SK-N-SH treated with all-trans-retinoic acid at 6 μM for 48 hours (cell line): ENCODE measurements at places on chromosomes 16 and 17.

GRCh38 chr17:5510771-5511170 is 24.4 kb downstream of the MIS12 start:
- ATAC-seq = no peak

- ATAC-seq = no peak
These were observed 3.6 kb downstream of the LRRC75A start for GRCh38 chr17:16488186-16488967.

- ATAC-seq = peak; percentile 39
These were observed 44.3 kb upstream of the SMURF2 start for GRCh38 chr17:64706224-64707049.

GRCh38 chr16:27364493-27365141 is 37.4 kb upstream of the IL21R start:
- ATAC-seq = no peak

DNA sequence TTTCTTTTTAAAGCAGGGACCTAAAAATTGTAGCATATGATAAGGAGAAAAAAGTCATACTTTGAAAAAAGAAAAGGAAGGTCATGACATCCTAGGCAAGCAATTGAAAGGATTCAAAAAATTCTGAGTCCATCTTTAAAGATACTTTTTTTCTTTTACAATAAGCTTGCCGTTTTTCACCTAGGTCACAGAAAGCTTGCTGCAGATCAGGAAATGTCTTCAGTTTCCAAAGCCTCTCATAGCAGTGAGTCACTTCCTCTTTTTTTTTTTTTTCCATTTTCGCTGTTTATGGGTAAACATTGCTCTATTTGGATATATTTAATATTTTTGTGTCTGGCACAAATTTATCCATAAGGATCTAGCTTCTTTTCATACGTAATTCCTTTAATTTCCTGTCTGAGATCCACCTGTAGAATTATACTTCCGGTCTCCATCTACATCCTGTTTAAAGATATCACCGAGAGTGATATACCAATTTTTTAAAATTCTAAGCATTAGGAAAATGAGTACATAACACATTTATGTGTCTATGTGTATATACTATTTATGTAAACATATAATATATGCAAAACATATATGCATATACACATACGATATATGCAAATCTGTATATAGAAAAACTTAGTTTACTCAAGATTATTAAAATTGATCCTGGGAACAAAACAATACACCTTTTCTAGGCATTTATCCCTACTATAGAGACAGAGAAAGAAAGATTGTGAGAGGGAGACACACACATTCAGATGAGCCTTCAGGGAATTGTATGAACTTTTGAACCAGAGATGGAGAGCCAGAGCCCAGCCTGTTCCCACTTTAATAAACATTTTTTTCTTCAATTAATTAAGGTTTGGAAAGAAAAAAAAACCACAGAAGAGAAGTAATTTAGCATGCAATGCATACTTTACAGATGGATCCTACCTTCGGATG is 134.4 kb downstream of the SKAP1 start:
- ATAC-seq = no peak

DNA sequence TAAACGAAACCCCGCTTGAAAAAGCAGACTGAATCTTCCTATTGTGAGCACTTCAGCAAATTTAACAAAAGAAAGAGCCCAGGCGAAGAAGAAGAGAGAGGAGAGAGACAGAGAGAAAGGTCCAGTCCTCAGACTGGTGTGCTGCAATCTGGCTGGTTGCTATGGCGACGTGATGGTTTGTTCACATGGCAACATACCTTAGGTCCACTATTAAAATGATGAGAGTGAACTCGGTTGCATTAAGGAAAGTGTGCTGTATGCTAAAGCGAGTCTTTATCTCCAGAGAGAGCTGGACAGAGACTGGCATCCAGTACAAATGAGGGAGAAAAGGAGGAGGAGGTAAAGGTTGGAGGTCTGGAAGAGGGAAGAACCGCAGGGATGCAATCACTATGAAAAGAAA is 271.8 kb upstream of the ZFHX3 start:
- ATAC-seq = no peak

DNA sequence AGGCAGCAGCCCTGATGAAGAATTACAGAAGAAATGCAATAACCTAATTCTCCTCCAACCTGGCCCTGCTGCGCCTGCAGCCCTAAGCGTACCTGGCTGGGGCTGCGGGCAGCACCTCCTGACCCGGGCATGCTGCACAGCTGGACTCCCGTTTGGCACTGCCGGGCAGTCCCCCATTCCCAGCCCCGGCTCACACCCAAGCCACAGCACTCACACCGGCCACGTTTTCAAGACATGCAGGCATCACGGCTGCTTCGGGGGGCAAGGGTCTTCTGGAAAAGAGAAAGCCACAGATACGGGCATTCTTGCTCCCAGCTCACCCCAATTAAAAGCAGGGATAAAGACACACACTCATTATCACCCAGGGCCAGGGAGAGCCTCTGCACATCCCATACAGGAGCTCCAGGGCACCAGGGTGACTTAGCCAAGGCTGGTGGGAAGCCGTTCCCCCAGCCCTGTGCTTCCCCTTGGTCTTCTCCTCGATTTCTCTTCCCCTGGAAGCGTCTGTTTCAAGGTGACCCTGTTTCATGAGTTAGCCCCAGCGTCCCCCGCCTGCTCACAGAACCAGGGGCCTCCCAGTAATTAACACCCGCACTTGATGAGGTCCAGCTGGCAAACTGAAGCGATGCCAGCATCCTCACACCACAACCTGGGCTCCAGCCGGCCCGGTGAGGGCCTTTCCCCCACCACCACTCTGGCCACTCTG is 216.7 kb downstream of the C16orf78 start:
- no peak for ATAC-seq

DNA sequence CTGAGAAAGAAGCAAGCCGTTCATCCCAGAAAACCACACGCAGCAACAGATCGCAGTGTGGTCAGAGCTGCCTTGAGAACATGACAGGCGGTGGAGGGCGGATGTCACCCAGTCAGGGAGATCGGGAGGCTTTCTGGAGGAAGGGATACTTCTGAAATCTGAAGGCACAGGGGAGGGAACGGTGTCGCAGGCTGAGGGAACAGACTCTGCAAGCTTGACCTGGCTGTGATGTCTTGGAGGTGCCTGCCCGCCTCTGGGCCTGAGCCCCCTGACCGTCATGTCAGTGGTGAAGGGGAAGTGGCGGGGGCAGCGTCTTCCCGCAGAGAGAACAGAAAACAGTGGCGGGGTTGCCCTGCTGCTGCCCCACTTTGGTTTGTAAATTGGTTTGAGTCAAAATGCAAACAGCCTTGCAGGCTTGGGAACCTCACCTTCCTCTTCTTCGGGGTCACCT is 8.1 kb upstream of the ATP2A3 start:
- ATAC-seq = no peak

GRCh38 chr16:785563-786535 is 2.3 kb downstream of the RPUSD1 start:
- ATAC-seq = peak; percentile 49

DNA sequence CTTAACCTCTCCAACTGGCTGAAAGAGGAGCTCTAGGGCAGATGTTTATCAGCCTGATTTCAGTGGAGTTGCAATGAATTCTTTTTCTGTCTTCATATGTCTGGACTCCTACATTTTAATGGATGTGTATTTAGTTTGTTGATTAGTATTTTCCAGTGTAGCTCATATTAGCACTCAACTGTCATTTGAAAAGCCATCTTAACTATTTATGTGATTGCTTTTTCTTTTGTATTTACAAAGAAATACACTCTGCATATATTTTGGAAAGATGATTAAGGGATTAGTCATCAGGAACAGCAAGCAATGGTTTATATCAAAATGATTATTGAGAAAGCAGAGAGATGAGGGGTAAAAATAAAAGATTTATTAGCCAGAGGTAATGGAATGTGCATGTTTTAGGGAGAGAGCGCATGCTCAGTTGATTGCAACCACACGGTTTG is 71.1 kb downstream of the WWOX start:
- ATAC-seq = peak; percentile 85

DNA sequence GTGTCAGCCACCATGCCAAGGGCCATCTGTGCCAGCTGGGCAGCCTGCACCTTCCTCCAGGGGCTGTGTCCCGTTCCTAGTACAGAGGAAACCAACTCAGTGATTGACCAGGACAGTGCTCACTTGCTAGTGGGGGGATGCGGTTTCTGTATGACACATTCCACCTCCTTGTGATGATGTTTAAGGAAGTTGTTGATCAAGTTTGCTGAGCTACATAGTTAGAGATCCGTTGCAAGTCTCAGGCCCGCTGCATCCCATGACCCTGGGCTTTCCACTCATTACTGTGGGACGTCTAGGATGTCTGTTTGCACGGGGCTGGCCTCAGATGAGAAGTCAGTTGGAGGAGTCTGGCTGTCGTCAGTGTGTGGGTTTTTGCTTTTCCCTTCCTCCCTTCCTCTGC is 33.6 kb downstream of the RNF213 start:
- ATAC-seq = no peak

- ATAC-seq = no peak
These were observed 7.6 kb downstream of the ADCY7 start for GRCh38 chr16:50273888-50274325.

GRCh38 chr16:59214455-59214854 is 480.3 kb upstream of the GOT2 start:
- ATAC-seq = no peak

DNA sequence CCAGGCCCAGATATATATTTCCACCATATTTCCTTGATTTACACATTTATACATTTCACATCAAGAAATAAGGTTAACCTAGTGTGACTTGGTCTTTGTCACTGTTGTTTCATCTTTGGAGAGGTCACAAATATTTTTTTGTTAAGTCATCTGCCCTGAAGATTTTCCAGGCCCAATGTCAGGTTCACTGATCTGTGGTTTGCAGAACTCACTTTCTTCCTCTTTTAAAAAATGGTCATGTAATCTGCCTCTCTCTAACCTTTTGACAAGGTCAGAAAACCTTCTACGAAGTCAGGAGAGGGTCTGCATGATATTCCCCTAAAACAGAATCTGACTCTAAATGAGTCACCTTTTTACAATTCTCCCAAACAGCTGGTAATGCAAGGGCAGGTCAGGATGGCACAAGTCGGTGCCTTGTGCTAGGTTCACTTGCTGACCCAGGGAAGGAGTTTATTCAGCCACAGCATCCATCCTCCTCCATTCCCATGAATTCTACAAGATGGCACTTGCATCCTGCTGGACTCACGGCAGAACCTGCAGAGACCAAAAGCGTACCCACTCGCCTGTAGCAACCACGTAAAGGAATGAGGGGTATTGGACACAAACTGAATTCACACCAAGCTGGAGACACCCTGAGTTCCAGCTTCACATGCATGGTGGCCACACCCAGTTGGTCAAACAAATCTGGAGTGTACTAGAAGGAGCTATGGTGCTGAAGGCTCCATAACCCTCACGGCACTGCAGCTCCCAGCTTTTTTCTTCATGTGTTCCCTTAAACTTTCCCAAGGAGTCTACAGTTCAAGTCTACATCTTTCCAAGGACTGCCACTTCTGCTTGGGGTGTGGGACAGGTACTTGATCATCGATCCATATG is 1.6 kb upstream of the KIAA0513 start:
- ATAC-seq = no peak

DNA sequence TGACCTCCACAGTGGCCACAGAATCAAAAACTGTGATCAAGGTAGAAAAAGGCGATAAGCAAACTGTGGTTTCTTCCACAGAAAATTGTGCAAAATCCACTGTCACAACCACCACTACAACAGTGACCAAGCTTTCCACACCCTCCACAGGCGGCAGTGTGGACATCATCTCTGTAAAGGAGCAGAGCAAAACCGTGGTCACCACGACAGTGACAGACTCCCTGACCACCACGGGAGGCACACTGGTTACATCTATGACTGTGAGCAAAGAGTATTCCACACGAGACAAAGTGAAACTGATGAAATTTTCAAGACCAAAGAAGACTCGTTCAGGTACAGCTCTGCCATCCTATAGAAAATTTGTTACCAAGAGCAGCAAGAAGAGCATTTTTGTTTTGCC is 83.6 kb downstream of the C17orf58 start:
- no peak; the same call in 2 of the 3 replicates for ATAC-seq

DNA sequence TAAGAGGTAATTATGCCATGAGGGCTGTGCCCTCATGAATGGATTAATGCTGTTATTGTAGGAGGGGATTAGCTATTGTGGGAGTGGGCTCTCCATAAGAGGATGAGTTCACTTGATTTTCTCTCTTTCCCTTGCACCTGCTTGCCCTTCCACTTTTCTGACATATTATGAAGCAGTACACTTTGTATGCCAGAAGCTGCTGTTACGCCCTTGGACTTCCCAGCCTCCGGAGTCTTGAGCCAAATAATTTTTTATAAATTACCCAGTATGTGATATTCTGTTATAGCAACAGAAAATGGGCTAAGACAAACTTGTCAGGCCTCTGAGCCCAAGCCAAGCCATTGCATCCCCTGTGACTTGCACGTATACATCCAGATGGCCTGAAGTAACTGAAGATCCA is 38.4 kb downstream of the PSMD12 start:
- ATAC-seq = no peak

DNA sequence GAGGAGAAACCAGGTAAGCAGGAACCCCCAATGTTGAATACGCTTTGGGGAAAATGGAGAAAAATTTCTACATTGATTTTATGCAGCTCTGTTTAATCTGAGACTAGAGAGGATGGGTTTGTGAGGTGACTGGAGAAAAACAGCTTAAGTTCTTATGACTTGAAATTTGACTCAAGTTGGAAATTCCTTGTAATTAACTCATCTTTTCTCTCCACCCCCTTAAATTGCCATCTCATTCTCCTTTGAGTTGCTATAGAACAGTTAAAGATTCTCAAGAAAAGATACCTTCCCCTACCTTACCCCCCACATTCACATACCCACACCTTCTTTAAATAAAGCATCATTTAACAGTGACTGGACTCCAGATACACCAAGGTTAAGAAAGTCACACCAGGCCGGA is 24.2 kb downstream of the ZNRF1 start:
- ATAC-seq = no peak

- ATAC-seq = no peak
These were observed 9.6 kb downstream of the FHOD1 start for GRCh38 chr16:67237396-67238277.

DNA sequence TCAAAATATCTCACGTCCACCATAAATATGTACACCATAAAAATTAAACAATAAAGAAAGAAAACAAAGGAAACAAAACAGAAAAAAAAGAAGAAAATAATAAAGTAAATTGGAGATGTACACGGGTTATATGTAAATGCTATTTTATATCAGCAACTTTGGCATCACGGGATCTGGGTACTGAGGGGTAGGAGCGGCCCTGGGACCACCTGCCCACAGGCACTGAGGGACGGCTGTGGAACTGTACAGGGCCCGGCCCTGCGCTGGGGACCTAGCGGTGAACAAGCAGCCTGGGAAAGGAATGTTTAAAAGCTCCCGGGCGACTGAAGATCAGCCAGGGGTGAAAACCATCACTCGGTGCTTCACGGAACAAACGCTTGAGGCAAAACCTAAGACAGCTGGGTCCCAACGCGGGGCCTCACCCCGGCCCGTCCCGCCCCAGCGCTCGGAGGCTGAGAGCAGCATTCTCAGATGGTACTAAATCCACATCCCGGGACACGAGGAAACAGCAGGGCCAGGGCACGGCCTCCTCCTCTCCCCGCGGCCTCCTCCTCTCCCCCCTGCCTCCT is 31.2 kb downstream of the NXN start:
- ATAC-seq = no peak

- ATAC-seq = peak; percentile 93
These were observed 35.9 kb downstream of the CMTM4 start for GRCh38 chr16:66660422-66661209.

GRCh38 chr17:28240688-28241340 is 78.2 kb upstream of the TMEM97 start:
- no peak for ATAC-seq
